ENCODE measurements at places on chromosomes 1 and 21. TPM values are rescaled to one million over a fixed set of nuclear protein-coding genes. Genes with fewer than 3 reads are reported as not detected.

The MARK1 gene
- not detected for polyA plus RNA-seq

The SLC1A7 gene
- polyA plus RNA-seq = 4.8 TPM

The MTF2 gene
- 74.9 TPM for polyA plus RNA-seq

The TMIGD3 gene
- not detected for polyA plus RNA-seq

The DMRTA2 gene
- not detected for polyA plus RNA-seq

Measured in immature natural killer cell (primary cell).